CD8-positive, alpha-beta memory T cell (primary cell): ENCODE measurements at places on chromosomes 3 and 15.

- no peak for DNase-seq
Measured at GRCh38 chr3:139473155-139473771, 3.1 kb downstream of the RBP2 start.

GRCh38 chr3:196149831-196150301 is 61.3 kb downstream of the ZDHHC19 start:
- no peak for DNase-seq

GRCh38 chr3:55899887-55900286 is 412.8 kb upstream of the WNT5A start:
- DNase-seq, result no peak

DNA sequence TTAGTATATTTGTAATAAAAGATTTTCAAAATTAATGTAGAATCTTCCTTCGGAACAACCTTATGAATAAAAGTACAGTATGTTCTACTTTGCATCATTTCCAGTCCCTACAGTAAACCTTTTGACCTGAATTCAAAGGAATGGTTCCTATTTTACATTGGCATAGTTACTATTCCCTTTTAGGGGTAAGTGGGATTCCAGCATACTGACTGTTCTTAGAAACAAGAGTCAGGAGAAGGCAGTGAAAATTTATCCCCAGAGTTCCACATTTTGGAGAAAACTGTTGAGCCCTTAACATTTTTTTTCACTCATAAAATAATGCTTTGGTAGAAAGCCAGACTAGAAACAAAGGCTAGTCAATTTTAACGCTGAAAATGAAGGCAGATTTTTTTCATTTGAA is 78.1 kb downstream of the P3H2 start:
- DNase-seq, result no peak

DNA sequence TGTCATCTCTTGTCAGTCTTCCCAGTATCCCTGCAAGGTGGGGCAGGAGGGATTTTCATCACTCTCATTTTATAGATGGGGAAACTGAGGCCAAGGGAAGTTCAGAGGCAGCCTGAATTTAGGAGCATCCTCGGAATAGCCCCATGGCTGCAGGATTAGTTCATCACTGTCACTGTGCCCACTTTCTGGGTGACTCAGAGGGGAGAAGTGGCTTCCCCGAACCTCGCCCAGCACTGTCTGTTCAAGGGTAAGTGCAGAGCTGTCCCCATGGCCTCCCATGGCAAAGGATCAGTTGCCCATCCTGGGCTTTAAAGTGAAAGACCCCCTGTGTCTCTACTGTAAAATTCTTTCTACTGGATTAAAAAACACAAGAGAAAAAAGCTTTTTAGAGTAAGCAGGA is 60.0 kb upstream of the SEC13 start:
- no peak for DNase-seq

GRCh38 chr3:102449341-102449740 is 14.5 kb downstream of the ZPLD1 start:
- no peak for DNase-seq

DNA sequence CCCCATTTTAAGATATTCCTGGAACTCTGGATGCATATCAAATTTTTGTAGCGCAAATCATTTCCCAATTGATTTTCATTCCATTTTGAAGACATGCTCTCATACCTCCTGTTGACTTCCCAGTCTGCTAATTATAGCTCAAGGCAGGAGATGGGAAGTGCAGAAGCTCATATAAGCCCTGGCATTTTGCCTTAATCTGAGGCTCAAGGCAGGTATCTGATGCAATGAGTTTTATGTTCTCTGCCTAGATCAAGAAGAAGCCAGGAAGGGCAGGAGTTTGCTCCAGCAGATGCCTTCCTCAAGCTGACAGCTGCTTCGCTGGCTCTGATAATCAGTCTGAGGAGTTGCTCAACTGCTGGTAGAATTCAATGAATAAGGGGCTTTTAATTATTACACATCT is 65.6 kb upstream of the NEDD4 start:
- DNase-seq, result no peak

DNA sequence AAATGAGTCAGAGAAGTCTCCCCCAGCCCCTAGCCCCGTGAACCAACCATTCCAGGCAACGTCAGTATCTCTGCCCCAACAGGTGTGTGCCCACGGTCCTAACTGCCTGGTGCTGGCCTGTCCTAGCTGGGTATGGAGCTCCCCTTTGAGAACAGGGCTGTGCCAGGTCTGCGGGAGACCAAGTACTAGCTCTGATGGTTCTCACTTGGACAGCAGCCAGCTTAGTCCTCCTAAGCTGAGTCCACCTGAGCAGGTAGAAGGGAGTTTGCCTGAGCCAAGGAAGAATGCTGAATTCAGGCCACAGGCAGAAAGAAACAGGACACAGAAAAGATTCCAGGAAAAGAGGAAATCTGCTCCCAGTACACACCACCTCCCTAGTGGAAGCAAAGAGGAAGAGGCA is 33.1 kb upstream of the PARL start:
- DNase-seq, result no peak

DNA sequence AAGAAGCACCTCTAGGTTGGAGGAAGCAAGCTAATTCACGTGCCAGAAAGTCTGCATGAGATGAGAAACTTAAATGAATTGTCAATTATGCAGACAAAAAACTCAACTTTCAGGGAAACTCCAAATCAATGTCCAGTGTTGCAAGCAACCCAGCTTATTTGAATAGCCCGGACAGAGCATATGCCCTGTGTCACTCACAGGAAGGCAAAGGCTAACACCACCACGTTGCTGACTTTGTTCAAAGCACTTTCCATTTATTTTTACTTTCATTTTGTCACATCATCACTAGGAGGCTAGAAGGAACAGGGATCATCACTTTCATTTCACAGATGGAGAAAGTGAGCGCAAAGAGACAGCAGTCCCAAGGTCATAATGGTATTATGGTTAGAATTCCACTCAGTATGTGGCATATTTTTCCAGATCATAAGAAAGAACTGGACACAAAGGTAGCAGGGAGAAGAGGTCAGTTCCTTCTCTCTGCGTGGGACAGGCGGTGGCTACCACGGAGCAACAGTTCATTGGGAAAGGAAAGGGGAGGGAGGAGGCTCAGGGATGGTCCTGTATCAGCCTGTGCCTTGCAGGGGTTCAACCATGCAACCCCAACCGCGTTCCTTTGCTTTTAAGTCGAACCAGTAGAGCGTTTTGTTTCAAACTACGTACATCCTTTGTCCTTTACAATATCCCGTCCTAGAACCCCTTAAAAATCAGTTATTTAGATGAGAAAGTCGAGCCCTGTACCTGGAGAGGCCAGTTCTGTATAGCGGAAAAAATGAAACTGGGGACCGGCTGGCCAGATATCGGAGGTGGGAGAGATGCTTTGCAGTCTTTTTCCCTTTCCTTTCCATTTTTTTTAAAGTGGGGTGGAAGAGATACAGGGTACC is 1.1 kb downstream of the HEG1 start:
- DNase-seq, result no peak

- no peak for DNase-seq
Measured at GRCh38 chr3:66747696-66748095, 246.9 kb upstream of the LRIG1 start.

GRCh38 chr3:181899702-181900101 is 188.0 kb downstream of the SOX2 start:
- DNase-seq, result no peak

GRCh38 chr3:18237251-18238005 is 187.7 kb downstream of the SATB1 start:
- no peak for DNase-seq

DNA sequence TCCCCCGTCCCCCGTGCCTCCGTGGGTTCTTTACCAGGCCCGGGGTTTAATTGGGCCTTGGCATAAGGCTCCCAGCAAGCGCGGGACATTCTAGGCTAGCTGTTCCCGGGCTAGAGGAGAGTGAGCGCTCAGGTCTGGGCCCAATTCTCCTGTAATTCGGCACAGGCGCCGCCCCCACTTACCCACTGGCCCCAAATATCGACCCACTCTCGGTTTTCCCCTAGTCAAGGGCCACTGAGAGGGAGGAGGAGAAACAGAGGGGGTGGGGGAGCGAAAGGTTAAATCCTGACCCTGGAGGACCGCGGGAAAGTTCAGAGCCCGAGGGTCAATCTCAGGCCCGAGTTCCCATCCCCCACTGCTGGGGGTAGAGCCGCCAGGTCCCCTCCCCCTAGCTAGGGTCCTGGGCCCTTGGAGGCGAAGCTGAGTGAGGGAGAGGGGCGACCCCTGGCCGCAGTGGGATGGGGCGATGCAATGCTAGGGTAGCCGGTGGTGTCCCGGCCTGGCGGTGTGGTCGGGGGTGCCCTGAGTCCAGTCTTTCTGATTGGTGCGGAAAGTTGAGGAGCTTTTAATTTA is 8.5 kb upstream of the ONECUT1 start:
- no peak for DNase-seq

GRCh38 chr15:40498891-40499290 is 28.1 kb downstream of the CHST14 start:
- no peak for DNase-seq

DNA sequence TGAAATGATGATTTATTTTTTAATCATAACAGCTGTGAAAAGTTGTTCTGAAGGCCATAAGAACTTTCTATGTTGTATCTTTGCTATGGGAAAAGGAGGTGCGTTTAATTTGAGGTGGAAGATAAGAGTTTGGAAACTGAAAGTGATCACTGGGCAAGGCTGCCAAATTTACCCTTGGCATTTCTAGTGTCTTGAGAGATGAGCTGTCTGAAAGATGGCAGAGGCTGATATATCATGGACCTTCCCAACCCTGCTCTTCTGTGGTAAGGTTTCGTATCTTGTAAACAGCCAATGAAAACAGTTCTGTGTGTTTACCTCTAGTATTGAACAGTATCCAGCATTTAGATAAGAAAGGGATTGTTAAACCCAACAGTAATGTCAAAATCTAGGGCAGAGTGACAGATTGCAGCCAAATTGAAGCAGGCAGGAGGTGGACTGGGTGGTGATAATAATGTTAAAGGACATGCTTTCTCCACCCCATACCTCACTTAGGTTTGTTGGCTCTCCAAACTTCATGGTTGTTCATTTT is 15.8 kb upstream of the NFKBIZ start:
- DNase-seq, result no peak

GRCh38 chr15:31427411-31427810 is 100.8 kb downstream of the KLF13 start:
- no peak for DNase-seq

DNA sequence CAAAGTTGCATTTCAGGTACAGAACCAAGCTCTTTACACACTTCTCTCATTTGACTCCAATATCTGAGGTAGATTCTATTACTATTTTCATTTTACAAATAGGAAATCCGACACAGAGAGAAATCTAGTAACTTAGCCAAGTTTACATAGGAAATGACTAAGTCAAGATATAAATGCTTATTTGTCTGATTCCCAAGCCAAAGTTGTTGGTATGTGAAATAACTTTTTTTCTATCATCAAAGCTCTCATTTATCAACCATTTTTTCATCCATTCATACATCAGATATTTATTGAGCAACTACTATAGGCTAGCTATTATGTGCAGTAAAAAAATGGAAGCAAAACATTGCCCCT is 89.2 kb upstream of the MITF start:
- no peak for DNase-seq

DNA sequence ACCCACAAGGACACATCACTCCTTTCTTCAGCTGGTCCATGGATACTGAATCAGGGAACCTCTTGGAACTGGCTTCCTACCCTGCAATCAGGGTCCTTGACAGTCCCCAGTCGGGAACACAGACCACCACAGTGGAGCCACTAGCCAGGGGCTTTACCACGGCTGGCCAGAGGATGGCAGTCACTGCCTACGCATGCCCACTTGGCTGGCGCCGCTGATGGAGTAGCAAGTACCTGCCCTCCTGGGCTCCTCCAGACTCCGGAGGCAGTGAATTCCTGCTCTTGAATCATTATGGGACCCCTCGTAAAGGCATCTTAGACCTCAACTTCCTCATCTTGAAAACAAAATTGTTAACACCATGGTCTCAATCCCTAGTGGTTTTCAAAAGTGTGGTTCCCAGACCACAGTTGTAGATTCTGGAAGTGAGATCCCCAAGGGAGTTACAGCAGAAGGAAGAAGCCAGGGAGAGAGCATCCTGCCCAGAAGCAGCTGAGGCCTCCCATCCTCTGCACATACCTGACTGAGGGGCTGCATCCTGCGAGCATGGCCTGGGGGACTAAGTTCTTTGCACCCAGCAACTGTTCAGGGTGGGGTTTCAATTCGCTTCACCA is 9.1 kb upstream of the SKIC8 start:
- no peak for DNase-seq

DNA sequence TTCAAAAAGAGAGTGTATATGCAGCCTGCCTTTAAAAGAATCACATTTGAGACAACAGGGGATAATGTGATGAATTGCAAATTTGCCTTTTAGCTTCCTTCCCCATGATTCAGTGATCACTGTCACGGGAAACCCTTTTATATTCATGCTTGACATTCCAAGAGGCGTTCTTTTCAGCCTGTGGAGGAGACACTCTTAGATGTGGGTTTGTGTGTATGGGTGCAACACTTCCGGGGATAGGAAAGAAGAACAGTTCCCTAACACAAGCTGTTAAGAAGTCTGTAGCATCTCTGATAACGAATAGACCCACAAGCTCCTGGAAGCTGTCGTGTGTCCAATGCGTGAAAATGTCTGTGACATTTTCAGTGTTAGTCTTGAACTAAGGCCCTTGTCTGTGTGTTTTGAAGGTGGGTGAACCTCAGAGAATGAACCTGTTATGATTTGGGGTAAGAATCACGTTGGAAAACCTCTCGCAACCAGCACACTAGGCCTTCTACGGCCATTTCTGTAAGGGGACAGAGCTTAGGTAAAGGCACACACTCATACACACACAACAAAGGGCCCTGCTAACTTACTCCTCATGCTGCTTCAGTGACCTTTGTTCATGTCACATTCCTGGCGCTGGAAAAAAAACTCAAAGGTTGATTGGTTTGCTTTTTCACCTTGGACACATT is 229.2 kb upstream of the ST8SIA2 start:
- DNase-seq, result no peak

DNA sequence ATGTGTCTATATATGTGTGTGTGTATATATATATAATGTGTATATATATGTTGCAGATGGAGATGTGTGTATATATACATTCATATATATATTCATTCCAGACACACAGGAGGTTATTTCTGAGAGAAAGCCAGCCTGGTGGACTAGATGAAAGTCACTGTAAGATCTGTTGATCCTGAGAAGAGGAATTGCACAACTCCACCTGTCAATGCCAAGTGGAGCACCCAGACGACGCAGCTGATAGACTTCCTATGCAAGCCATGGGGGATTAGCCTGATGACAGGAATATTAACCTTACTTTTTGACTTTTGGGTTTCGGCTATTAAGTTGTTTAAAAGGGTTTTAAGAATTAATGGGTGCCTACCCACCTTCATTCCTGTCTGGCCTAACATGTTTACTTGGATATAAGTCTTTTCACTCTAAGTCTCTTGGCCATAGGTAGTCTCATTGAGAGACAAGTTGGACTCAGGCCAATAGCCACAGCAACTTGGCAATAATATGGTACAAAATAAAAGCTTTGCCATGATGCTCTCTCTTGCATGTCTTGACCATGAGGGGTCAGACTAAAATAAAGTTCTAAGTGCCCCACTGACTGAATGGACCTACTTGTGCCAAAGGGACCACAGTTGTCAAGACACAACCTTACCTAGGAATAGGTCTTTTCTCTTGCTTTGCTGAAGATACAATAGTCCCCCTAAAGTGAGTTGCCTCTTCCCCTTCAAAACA is 35.9 kb upstream of the GOLGA6L2 start:
- DNase-seq, result no peak
